IMR-90 (cell line): ENCODE measurements at places on chromosomes 13 and 19.

DNA sequence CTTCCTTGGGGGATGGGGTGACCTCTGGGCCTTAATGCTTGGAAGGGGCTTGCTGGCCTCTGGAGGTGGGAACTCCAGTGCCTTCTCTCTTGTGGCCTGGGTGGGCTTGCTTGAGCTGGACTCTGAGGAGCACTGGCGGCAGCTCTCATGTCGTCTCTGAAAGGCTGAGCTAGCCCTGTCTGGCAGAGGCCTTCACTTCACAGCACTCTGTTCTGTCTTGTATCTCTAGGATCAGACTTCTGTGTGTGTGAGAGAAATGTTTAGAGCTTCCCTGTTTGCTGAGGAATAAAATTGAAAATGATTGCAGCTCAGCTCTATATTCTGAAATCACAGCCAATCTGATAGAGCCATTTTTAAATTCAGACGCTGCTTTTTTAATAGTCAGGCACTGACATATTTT is 185.3 kb downstream of the KCNRG start:
- DNase-seq: no peak

DNA sequence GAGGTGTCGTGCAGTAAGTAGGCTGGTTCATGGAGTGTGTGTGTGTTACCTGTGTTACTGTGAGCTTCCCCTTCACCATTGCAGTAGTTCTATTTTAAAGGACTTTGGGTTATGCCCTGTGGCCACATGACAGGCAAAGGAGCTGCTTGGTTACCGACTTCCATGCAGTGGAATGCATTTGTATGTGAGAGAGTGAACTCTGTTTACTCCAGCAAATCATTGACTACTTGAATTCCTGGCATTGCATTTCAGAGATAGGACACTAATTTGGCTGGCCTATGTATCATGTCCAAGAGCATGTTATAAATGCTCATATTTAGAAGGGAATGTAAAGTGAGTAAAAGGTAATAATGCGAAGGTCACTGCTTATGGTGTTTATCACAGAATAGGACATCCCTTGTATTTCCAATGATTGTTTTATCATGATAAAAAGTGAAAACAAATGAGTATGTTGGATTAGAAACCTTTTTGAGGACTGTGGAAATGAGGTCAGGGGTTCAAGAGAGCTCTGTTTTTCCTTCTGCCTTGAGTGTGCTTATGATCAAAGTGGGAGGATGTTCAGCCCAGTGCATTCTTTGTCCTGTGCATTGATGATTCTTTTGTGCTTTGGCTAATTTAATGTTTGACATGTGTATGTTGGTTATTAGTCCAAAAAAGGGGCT is 156.5 kb downstream of the LMO7 start:
- peak; percentile 56 for DNase-seq

- no peak for DNase-seq
Observed at GRCh38 chr19:41699968-41700323, 8.5 kb upstream of the CEACAM5 start.

DNA sequence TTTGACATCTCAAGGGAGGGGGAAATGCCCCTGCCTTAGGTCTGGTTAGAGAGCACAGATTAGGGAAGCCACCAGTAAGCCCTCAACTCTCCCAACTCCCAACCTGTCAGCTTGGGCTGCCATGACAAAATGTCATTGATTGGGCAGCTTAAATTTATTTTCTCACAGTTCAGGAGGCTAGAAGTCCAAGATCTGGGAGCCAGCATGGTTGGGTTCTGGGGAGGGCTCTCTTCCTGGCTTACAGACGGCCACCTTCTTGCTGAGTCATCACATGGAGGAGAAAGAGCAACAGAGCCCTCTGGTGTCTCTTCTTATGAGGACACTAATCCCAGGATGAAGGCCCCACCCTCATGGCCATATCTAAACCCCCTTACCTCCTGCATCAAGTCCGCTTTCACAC is 24.2 kb downstream of the C19orf12 start:
- DNase-seq: peak; percentile 49
